ENCODE measurements at places on chromosomes 7 and 10.

GRCh38 chr10:124721330-124722045, 22.7 kb downstream of the FAM53B start:
- no peak for DNase-seq

DNA sequence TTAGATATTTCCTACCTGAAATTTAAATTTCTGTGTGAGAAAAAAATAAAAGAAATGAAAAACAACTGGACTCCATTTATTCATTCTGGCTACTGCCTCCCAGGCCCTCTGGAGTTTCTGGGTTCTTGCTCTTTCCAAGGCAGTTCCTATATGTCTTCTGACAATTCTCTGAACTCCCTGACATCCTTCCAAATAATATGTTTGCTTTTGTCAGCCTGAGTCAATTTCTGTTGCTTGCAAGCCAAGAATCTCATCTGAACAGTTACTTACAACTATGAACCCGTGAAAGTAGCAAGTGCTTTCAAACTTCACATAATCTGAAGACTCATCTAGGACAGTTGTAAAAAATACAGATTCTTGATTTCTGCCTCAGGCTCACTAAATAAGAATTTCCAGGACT, 216.7 kb upstream of the NPVF start:
- DNase-seq, result no peak

- no peak for DNase-seq
Measured at GRCh38 chr10:130398090-130398994, 262.2 kb downstream of the GLRX3 start.

DNA sequence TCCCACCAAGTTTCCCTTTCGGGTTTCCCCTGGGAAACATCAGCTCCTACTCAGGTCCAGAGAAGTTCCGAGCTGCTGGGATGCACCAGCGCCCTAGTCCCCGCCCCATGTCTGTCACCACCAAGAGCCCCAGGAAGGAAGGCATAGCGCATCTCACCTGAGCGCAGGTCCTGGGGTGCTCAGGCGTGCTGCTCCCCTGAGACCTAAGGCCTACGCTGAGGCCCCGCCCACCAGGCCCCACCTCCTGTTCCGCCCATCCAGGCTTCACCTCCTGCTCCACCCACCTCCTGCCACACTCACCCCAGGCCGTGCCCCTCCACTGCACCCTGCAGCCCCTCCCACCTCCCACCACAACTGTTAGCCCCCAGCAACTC, 1.2 kb upstream of the TFR2 start:
- DNase-seq, result no peak

DNA sequence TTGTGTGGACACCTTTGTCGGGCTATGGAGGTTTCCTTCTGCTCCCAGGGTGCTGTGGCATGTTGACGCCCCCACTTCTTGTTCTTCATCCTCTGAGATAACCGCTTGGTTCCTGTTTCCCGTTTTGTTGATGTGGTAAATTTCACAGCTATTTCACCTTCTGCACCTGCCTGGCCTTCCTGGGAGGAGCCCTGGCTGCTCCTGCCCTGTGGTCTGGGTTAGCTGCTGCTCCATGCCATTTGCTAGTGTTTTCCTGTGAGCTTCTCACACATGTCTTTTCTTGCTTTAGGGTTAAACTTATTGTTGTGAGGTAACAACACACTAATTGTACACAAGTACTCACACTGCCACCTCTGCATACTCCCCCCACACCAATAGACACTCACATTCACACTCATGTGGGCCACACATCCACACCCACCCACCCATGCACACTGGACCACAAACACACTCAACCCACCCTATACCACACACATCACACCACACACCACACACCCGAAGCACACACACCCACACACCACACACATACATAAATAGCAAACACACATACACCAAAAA, 46.5 kb upstream of the MSMB start:
- no peak for DNase-seq

DNA sequence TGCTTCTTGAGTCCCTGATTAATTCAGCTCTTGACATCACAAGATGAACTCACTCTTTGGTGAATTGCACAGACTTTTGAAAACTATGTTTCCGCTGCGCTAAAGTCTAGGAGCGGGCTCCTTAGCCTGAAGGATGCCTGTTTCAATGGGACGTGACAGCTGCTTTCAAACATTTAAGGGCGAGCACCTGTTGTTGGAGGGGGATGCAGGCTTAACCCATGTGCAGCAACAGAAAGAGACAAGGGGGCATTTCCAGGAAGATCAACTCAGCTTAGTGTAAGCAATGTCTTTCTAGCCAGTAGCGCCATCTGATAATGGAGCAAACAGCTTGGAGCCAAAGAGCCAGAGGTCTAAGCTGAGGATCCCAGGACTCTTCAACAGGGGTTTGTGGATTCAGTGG, 8.4 kb upstream of the PFKFB3 start:
- DNase-seq, result no peak

- no peak for DNase-seq
Measured at GRCh38 chr7:94577357-94577756, 67.7 kb downstream of the CASD1 start.

Measured in NCI-H2081 (cell line).